ENCODE measurements at places on chromosomes 6 and 20.

DNA sequence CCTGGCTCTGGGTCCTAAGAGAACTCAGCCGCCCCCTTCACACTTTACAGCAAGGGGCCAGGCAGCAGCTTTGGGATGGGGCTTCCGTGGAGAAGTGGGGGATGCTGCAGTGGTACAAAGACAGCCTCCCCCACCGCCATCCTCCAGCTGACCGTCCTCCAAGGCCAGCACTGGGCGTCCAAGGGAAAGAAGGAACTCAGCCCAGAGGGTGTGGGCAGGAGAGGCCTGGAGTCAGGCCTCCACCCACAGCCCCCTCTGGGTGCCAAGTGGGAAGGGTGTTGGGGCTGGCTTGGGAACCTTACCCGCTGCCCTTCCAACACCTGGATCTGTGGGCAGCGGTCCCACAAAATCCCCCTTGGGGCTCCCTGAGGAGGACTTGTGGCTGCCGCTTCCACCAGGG lies 13.1 kb downstream of the STMN3 start:
- DNase-seq, result no peak

GRCh38 chr6:70028246-70028645 lies 161.9 kb downstream of the COL19A1 start:
- no peak for DNase-seq

DNA sequence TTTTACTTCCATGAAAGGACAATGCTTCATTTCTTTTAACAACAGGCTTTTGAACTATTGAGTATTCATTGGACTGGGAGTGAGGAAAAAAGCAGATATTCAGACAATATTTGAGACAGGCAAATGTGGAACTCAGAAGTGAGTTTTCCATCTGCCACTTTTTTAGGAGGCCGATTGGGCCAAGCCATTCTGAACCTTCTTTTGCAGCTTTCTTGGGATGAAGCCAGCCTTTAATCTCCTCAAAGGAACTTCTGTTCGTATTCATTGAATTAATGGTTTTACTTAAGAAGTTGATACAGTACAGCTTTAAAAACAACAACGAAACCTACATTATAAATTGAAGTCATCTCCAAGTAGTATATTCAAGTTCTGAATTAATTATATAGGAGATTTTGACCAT lies 187.1 kb upstream of the RNF217 start:
- no peak for DNase-seq

DNA sequence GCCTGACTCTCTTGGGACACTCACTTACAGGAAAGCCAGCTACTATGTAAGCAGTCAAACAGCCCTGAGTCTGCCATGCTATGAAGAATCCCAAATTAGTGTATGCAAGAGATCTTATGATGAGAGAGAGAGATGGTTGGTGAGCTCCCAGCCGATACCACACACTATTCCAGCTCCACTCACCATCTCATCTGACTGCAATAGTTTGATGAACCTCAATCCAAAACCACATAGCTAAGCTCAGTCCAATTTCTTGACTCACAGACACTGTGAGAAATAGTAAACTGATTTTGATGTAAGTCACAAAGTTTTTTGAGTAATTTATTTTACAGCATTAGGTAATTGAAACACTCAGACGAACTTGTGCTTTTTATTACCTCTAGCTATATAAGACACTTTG lies 441.4 kb downstream of the COL12A1 start:
- no peak for DNase-seq

GRCh38 chr6:43707767-43708166 lies 20.2 kb upstream of the MRPS18A start:
- no peak for DNase-seq

All from WTC11 (cell line).